ENCODE measurements at places on chromosomes 16 and 17.
A peak's percentile ranks its signal among the peaks of the same experiment; 100 is the strongest.

- DNase-seq = peak; percentile 47
Observed at GRCh38 chr17:4573669-4574068, 10.7 kb upstream of the SMTNL2 start.

- no peak for DNase-seq
Observed at GRCh38 chr17:54172096-54172984, 349.6 kb downstream of the KIF2B start.

- DNase-seq = no peak
Observed at GRCh38 chr16:2710711-2711231, 9.3 kb downstream of the PRSS27 start.

DNA sequence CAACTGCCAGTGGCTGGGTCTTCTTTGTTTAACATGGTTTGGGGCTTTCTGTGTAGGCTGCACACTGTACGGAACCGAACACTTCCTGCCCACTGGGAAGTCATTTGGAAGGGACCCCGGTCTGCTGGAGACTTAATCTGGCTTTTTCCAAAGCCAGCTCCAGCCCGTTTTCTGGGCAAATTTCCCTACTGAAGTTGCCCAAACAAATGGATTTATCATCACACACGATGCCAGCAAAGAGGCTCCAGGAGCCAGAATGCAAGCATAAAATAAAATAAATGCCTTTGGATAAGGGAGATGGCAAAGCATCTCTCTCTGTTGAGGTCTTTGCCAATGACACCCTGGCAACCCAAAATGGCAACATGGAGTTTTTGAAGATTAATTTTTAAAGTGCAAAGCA, 259.9 kb upstream of the IRX3 start:
- no peak for DNase-seq

DNA sequence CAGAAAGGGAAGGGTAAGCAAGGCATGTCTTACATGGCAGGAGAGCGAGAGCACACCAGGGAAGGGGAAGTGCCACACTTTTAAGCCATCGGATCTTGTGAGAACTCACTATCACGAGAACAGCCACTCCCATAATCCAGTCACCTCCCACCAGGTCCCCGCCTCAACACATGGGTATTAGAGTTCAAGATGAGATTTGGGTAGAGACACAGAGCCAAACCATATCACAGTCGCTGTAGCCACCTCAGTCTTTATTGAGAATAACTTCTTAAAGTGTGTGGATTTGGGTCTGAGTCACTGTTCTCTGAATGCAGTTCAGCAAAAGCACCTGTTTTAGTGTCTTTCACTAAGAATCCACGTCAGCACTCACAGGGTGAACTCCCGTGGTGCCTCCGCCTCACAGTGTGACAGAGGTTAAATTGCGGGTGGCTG, 195.2 kb upstream of the CHMP6 start:
- DNase-seq = no peak

GRCh38 chr16:14485811-14486519, 144.1 kb downstream of the PARN start:
- DNase-seq = no peak

DNA sequence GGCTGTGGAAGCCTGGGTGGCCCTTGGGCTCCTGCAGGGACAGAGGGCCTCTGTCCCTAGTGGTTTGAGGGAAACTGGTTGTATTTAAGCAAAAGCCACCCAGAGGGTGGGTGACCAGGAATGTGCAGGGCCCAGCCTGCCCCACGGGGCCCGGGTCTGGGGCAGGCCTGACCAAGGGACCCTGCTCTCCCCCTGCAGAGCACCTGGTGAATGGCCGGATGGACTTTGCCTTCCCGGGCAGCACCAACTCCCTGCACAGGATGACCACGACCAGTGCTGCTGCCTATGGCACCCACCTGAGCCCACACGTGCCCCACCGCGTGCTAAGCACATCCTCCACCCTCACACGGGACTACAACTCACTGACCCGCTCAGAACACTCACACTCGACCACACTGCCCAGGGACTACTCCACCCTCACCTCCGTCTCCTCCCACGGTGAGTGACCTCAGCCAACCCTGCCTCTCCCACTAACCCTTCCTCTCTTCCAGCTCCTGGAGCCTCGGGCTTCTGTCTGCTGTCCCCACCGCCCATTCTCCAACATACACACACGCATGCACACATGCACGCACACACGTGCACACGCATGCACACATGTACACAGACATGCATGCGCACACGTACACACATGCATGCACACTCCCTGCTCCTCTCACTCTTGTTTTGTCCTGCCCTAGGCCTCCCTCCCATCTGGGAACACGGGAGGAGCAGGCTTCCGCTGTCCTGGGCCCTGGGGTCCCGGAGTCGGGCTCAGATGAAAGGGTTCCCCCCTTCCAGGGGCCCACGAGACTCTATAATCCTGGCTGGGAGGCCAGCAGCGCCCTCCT, 10.4 kb downstream of the GALK1 start:
- no peak for DNase-seq

- no peak for DNase-seq
Observed at GRCh38 chr16:75647112-75647491, 363 bp downstream of the KARS1 start.

GRCh38 chr17:55962951-55963401, 190.3 kb upstream of the ANKFN1 start:
- no peak for DNase-seq

- peak; percentile 16 for DNase-seq
Observed at GRCh38 chr16:9091867-9092281, 430 bp downstream of the HAPSTR1 start.

- no peak for DNase-seq
Observed at GRCh38 chr17:29885031-29885640, 44.9 kb downstream of the SSH2 start.

DNA sequence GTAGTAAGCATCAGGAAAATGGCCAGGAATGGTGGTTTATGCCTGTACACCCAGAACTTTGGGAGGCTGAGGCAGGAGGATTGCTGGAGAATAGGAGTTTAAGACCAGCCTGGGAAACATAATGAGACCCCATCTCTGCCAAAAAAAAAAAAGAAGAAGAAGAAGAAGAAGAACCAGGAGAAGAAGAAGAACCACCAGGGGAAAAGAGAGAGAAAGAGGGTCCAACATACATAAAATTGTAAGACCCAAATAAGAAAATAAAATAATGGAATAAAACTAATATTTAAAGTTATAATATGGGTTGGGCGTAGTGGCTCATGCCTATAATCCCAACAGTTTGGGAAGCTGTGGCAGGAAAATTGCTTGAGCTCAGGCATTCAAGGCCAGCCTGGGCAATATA, 408.4 kb downstream of the ZFHX3 start:
- DNase-seq = no peak

- DNase-seq = no peak
Observed at GRCh38 chr17:39208893-39209292, 8.8 kb downstream of the RPL19 start.

- no peak for DNase-seq
Observed at GRCh38 chr16:30535106-30535776, 583 bp upstream of the ZNF747 start.

DNA sequence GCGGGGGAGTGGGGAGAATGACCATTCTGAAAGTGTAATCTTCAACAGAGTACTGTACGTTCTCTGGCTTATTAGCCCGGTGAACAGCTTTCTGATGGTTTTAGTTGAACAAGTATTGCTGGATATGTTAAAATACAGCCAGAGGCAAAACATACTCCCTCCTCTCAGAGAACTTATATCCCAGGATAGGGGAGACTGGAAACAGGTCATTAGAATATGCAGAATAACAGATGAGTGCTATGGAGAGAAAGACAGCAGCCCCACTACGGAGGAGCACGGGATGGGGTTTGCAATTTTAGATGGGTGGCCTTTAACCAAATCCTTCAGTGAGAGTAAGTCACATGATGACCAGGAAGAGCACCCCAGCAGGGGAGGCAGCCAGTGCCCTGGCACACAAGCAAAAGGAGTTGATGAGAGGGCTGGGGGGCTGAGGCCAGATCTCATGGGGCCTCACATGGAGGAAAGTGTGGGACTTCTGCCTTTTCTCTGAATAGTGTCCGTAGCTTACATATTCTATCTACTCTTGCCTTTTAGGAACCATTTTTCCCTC, 43.1 kb upstream of the SEC14L1 start:
- no peak for DNase-seq

- no peak for DNase-seq
Observed at GRCh38 chr17:48575673-48576478, 2.3 kb downstream of the HOXB4 start.

DNA sequence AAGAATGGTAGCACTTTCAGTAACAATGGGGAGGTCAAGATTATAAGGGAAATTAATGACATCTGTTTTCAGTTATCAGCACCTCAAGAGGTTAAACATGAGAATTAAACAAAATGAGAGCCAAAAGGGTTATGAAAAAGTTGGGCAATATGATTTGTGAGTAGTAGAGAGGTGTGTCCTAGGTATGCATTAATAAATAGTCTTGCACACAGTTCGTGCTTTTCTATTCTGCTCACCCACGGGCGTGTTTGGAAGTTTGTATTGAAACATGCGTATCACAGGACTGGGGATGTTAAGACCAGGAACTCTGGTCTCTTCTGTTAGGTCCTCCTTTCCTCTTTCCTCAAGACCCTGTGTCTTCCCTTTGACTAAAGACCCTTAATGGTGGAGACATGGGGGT, 6.0 kb downstream of the BPTF start:
- DNase-seq = no peak

DNA sequence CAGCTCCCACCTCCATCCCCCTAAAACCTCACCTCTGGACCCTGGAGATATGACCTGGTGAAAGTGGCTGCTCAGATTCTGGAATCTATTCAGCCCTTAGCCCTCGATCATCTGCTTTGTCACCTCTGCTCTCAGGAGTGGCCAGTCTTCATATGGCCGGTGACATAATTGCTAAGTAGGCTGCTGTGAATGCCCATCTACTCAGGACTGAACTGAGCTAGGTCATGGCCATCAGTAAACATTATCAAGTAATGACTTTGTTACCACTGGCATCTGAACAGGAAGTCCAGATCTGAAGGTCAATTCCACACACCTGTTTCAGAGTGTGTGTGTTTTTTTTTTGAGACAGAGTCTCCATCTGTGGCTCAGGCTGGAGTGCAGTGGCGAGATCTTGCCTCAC, 78.6 kb downstream of the CDK5R1 start:
- no peak for DNase-seq

DNA sequence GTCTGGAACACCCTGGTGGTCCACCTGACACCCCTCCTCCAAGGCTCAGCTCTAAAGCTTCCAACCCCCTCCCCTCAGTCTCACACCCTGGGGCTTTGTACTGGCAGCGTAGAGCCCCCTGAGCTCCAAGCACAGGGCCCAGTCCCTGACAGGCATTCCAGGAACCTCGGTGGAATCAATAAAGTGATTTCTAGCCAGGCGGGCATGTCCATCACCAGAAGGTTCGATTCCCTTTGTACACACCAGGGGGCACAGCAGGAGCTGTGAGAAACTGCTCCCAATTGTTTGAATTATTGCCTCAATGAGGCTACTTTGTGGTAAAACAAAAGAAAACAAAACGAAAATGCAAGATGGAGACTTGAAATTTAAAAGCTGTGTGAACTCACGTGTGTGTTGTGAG, 51.8 kb downstream of the SMPD3 start:
- peak; percentile 42 for DNase-seq

- DNase-seq = no peak
Observed at GRCh38 chr17:44282264-44282663, 14.3 kb upstream of the SLC4A1 start.

DNA sequence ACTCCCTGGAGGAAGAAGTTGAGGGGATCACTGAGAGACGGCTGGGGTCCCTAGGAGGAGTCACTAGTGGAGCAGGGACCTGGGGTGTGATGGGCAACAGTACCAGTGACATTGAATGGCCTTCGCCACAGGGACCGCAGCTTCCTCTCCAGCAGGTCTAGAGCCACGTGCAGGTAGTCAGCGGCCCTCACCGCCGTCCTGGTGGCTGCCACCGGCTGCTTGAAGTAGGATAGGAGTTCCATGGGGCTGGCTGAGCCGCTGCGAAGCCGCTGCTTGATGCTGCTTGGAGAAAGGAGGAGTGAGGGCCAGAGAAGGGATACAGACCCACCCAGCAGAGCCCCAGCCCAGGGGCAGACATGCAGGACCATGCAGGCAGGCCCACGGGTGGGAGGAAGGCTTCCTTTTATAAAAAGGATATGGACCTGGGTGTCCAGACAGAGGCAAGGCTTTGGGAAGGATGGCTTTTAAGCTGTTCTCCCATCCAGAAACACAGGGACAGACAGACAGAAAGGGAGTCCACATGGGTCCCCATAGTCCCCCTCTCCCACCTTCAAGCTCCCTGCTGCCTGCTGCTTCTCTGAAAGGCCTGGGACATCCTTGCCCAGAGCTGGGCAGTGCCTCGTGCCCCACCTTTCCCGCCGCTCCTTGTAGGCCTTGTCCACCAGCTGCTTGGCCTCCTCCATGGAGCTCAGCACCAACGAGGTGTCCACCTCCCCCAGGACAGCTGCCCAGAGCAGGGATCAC, 827 bp downstream of the MPO start:
- DNase-seq = no peak

GRCh38 chr16:12551946-12552345, 251.7 kb downstream of the CPPED1 start:
- DNase-seq = no peak

- DNase-seq = no peak
Observed at GRCh38 chr17:78895322-78895721, 7.7 kb downstream of the CEP295NL start.

GRCh38 chr17:72587156-72587555, 466.3 kb downstream of the SOX9 start:
- no peak for DNase-seq

DNA sequence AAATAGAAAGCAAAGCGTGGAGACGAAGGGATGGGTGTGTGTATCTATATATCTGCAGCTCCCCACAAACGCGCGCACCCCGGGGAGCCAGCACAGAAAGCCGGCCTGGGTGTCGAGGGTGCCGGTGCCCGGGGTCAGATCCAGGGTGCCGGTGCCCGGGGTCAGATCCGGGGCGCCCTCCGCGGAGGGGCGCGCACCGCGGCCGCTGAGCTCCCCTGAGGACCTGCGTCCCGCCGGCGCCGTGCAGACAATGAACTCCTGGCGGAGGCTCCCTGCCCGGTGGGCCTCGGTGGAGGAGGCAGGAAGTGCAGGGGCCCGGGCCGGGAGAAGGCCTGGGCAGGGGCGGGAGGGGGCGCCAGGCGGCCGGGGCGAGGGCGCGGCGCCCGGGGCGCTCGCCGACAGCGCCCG, 1.1 kb downstream of the ZNF423 start:
- DNase-seq = no peak

DNA sequence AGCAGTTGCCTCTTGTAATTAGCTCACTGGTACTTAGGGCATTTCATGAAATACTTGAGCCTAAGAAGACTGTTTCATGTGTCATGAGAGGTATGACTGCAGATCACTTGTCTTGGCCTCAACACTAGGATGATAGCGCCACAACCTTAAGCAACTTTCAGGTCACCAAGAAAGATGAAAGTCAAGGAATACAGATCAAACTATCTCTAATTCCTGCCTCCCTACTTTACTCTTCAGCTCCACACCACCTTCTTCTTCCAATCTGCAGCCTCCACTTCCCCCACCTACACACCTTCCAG, 28.0 kb downstream of the GNA13 start:
- no peak for DNase-seq

Data from activated T-cell treated with anti-CD3 and anti-CD28 coated beads, Interleukin-2, amount 50 U/mL, for 4 hours (primary cell).